ENCODE measurements at places on chromosomes 4 and X. TPM values are rescaled to one million over a fixed set of nuclear protein-coding genes. Genes with fewer than 3 reads are reported as not detected.

DNA sequence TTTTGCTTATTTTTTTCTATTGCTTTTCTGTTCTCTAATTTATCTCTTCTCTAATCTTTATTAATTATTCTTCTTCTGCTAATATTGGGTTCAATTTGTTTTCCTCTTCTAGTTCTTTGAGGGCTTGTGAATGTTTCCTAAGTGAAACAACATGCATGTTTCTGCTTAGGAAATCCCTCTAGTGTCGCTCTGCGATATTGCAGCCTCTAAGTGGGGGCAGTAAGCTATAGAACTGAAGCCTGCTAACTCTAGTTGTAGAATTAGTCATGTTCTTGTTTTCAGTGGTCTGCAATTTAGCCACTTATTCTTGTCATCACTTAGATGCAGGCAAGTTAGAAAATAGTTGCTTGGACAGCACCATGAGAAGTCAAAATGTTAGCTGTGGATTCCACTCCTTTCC is 222.6 kb downstream of the SPIN4 start:
- peak; percentile 2 for DNase-seq

DNA sequence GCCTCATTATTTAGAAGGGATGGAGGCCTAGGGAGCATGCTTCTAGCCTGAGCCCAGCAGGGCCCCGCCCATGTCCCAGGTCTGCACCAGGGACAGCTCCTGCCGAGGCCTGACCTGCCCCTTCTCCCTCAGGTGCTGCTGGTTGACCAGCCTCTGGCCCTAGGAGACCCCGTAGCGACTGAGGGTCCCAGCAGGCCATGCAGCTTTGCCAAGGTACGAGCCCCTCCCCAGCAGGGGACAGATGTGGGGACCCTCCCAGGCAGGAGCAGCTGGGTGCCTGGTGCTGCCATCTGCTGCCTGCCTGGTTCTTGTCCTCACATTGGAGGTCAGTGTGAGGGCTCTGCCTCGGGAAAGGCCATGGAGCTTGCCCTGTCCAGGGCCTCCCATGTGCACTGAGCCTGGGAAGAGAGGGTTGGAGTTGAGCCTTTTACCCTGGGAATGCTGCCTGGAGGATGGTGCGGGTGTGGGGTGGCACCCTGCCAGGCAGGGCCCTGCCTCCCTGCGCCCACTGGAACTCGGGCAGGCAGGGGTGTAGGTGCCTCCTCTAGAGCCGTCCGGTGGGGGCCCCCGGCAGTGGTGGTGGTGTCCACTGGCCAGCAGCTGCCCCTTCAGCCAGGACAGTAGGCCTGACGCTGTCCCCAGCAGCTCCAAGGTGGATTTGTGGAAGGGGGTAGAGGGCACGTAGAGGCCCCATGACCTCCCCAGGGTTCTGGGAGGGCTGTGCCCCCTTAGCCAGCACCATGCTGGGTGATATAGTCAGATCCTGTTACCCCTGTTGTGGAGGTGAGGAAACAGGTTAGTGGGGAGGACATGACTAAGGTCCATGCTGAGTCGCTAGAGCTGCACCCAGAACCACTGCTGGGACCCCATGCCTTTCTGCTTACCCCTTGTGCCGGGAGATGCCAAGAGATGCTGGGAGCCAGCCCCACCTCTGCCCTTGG is 2.2 kb upstream of the MSANTD1 start:
- DNase-seq, result no peak

- peak; percentile 49 for DNase-seq
Measured at GRCh38 chrX:10633722-10634121, 13.3 kb upstream of the MID1 start.

- no peak for DNase-seq
Measured at GRCh38 chrX:41526271-41526670, 79.1 kb downstream of the NYX start.

GRCh38 chr4:2163311-2163821 is 78.6 kb downstream of the HAUS3 start:
- no peak for DNase-seq

GRCh38 chr4:13309751-13310150 is 174.4 kb downstream of the RAB28 start:
- DNase-seq, result no peak

DNA sequence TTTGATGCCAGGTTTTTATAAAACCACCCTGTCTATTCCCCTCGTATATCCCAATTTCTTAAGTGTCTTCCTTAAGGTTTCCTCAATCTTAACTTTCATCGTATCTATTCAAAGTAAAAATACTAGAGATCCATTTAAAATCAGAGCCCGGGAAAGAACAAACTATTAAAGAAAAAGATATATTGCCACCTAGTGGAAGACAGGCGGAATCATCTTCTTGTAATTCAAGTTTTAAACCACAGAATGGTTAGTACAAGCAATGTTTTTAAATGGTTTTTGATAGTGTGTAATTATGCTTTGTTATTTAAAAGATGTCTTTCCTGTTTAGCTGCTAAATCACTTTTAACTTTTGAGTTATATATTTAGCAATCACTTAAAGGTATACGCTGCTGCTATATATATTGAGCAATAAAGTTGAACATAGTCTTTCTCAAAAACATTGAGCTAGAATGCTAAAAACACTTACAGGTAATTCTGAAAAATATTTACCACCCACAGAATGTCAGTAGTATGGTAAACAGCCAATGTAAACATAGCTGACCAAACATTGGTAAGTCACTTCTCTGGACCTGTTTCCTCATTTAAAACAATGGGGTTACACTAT is 18.2 kb downstream of the PRDM8 start:
- no peak for DNase-seq

DNA sequence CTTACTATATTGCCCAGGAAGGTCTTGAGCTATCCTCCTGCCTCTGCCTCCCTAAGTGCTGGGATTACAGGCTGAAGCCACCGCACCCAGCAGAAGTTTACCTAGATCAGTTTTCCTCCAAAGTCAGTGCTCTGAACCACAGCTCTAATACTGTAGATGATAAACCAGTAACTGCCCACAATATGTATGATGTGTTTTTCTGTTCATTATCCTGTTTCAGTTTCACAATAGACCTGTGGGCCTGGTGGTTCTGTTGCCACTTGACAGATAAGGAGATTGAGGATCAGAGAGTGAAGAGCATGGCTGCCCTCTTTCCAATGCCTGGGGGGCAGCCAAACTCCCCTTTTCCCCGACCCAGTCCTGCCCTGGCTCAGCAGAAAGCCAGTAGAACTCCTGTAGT is 87.0 kb downstream of the EFNB1 start:
- no peak for DNase-seq

DNA sequence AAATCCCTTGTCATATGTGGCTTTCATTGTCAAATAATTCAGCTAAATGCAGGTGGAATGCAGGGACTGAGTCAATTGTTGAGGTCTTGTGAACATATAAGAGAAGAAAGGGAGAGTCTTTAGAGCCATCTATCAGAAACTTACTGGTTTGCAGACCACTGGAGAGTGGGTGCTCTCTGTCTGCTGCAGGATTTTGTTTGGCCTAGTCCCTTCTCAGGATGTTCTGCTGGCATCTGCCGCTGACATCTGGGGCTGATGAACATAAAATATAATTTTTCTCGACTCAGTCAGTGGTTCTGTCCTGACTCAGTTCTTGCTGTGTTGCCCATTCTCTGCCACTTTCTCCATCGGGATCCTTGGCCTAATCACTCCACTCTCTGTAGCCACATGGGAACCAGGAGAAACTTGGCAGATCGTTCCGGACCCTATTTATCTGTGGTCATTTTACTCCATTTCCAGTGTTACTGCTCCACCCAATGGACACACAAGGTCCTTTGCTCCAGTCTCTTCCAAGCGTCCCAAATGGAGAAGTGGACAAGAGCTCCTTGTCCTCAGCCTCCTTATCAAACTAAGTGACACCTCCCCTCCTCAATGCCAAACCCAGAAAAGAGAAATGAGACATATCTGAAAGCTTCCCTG is 436.2 kb downstream of the FAT4 start:
- DNase-seq, result no peak

DNA sequence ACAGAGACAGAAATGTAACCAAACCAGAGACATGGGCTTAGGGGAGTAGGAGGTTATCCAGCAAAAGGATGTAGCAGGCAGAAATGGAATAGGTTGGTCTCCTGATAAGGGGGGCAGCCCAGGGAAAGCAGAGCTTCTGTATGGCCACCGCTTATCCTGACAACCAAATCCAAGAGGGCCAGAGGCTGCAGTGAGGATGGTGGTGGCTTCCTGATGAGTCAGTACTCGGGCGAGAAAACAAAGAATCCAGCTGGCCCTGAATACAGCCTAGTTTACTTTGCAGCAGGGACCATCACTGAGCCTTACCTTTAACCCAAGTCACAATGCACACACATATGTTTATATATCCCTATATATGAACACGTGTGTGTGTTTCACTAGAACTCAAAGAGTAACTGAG is 129.7 kb upstream of the FTHL17 start:
- DNase-seq, result no peak

DNA sequence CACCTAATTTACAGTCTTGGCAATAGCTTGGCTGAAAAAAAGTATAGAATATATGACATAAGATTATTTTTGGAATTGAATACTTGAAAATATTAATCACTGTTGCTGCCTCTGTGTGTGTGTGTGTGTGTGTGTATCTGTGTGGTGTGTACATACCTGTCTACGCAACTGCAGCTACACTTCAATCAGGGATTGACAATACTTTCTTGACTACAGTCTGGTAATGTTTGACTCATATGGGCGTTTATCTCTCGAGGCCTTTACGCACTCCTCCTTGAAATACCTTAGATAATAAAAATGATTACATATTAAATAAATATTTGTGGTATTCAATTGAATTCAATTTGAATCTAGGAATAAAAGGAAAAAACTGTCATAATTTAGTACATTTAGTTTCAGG is 565.2 kb downstream of the PCDH18 start:
- no peak for DNase-seq

DNA sequence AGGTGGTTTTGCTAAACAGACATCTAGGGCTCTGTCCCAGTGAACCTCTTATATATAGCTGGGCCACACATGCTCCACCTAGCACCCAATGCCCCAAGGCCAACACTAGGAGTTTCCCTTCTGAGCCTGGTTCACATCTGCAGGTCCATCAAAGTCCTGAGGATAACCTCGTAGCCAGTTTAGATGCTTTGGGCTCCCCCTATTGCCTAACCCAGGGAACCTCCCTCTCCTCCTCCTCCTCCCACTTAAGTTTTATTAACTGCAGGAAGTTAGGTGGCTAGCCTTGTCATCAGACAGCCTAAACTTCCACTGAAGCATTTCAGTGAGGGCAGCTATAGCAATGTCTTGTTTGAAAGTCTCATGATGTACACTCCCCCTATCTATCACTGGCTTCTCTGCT is 88.0 kb downstream of the GUCY2F start:
- no peak for DNase-seq

GRCh38 chr4:1449833-1450741 is 43.8 kb upstream of the NKX1-1 start:
- DNase-seq, result peak; percentile 18

- no peak for DNase-seq
Measured at GRCh38 chr4:47499700-47500099, 14.6 kb downstream of the ATP10D start.

DNA sequence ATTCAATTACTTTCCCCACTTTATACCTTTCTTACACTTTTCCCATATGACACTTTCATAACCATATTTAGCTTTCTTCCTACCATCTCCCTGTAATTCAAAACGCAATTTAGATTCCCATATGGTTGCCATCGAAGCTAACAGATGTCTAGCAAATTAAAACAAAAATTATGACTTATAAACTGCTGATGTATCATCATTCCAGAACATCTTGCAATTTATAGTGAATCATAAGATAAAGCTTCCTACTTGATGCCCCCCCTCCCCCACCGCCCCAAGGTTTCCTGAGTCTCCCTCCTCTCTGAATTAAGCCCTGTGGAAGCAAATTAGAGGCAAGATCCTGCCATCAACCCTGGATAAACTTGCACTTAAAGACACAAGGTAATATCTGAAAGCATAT is 5.4 kb downstream of the TSPAN5 start:
- DNase-seq, result no peak

- peak; percentile 77 for DNase-seq
Measured at GRCh38 chr4:185554365-185555126, 19.2 kb upstream of the PDLIM3 start.

DNA sequence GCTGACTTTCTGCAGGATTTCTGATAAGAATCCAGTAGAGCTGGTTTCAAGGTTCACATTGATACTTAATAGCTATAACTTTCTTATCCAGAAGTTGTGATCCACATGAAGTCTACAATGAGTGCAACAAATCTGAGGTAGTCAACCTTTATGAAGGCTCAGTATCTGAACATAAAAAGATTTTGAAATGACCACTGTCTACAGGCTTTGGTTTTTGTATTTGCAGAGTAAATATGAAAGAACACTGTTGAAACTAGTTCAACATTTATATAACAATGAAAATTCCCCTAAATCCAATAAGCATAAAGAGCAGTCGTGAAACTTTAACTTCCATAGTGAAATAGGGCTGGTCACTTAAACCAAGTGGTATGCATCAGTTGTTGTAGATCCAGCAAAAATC is 55.6 kb upstream of the RLIM start:
- DNase-seq, result no peak

GRCh38 chr4:108051343-108051742 is 61.7 kb downstream of the HADH start:
- DNase-seq, result no peak

DNA sequence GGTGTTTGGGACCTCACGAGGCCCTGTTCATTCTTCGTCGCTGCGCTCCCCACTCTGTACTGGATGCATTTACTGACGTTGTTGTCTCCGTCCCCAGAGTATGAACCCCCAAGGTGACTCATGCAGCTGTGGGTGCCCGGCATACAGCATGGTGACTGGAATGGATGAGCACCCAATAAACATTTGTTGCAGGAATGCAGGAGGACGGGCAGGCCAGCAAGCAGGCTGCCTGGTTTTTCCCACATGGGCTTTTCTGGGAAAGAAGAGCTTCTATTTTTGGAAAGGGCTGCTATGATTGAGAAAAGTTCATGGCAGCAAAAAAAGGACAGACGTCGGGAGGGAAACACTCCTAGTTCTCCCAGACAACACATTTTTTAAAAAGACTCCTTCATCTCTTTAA is 893 bp upstream of the SOD3 start:
- no peak for DNase-seq

DNA sequence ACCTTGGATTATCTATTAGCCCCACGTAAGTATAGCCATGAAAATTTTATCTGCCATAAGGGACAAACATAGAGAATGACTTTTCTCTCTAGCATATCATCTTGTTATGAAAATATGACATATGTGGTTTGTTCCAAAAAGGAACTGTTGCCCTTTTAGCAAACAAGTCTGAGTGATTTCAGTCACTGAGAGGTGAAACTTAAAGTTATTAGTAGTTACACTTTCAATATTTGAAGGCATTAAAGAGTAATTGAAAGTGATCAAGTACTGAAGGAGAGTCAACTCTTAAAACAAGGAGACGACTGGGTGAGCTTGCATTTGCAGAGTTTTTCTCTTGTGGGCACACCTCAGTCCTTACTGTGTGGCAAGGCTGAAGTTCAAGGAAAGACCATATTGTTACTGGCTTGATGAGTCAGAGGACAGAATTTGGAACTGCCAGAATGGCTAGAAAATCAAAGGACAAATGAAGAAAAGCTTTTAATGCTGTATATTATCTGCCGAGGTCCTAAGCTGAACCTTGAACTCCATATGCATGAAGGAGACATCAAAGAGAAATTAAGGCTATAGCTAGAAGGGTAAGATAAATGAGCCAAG is 205.1 kb upstream of the EMCN start:
- no peak for DNase-seq

Gene OPHN1
- total RNA-seq, result 76.4 TPM

Gene MAGEA10
- total RNA-seq, result not detected

Gene FHDC1
- total RNA-seq, result 13.4 TPM

Gene HTRA3
- 16.1 TPM for total RNA-seq

Gene EXOC1
- total RNA-seq, result 174 TPM

Gene SERPINA7
- not detected for total RNA-seq

Gene TRPC5OS
- total RNA-seq, result not detected
